Bone marrow (tissue), 2 donors: ENCODE measurements at places on chromosomes 3 and 15.

DNA sequence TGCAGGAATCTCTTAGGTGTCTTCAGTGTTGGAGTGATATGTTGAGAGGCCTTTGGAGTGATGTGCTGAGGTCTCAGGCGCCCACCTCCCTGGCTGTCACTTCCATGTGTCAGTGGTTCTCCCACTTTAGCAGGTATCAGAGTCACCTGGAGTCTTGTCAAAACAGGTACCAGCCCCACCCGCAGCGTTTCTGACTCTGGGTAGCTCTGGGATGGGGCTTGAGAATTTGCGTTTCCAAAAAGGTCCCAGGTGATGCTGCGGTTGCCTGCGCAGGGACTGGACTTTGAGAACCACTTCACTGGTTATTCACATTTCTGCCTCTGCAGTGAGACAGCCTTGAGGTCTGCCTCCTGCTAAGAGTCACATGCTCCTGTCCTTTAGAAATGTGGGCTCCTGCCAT, 15.5 kb downstream of the UMPS start:
- DNase-seq: no peak

DNA sequence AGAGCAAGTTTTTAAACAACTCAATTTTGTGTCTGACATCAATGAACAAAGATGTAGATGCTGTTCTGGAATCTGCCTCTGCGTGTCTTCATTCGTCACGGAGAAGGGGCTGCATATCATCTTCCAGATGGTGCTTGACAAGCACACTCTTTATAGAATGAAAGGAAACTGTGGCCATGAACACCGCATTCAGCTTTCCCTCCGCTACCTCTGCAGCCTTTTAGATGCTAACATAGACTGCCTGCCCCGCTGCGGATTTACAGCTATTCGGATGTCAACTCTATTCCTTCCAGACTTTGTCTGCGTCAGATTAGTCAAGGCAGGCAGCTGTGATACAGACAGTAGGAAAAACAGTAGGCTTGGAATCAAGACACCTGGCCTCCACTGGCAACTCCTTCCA, 232.9 kb downstream of the TJP1 start:
- no peak for DNase-seq

DNA sequence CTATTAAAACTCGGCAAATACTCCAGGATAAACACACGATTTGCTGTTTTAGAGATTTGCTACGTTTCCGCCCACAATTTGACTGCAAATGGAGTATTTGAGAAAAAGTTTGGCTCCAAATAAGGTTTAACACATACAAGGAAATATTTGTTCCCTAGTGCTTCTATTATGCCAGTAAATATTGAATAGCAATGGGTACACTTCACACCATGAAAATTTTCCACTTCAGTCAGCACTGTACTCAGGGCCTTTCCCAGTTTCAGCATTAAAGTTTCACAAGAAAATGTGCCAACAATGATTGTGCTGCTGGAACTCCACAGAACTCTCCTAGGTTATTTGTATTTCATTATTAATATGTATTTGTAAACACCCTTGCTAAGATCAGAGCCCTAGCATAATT, 498.0 kb downstream of the TBL1XR1 start:
- no peak for DNase-seq

- DNase-seq: no peak
These were observed 1.7 kb downstream of the ATG7 start for GRCh38 chr3:11273891-11274291.

DNA sequence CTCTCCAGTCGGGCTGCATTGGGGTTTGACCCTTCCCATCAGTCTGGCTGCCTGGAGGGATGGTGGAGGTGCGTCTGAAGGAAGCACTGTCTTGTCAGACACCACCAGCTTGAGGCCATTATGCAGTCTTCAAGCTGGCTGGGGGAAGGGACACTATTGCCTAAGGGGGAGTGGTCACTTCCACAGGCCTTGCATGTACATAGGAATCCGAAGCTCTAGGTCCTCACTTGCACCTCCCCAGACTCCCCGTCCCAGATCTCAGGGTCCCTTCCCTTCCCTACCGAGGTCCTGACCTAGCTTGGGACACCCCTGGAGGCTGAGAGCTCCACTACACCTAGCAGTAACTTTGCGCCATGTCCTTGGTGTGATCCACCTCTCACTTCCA, 48.6 kb upstream of the KLF13 start:
- no peak for DNase-seq

- DNase-seq: no peak
These were observed 149.2 kb upstream of the SLC24A5 start for GRCh38 chr15:47971637-47972036.

- DNase-seq: no peak
These were observed 20.5 kb downstream of the LPP start for GRCh38 chr3:188174317-188175044.

DNA sequence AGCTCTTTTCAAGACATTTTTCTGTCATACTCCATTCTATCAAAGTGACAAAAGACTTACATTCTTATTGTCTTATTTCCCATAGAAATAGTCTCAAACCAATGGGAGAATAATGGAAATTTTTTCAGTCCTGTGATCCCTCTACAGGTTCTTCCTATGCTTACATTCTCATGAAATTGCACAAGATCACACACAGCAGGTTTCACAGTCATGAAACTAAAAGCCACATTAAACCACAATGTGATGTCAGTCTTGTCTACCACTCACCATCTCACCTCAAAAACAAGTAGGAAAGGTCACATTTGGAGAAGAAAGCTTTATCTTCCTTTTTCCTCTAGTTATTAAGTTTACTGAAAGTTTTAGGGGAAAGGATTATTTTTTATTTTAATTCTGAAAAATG, 161.0 kb upstream of the RORA start:
- no peak for DNase-seq

- DNase-seq: no peak
These were observed 30.3 kb downstream of the TCF12 start for GRCh38 chr15:56948764-56949101.

GRCh38 chr3:57385498-57385897, 93.0 kb upstream of the ASB14 start:
- DNase-seq: no peak

GRCh38 chr3:194871864-194872668, 186.4 kb downstream of the FAM43A start:
- no peak for DNase-seq

- DNase-seq: no peak
These were observed 393.3 kb upstream of the WNT5A start for GRCh38 chr3:55880357-55880756.

- no peak for DNase-seq
These were observed 88.9 kb downstream of the SUCNR1 start for GRCh38 chr3:151962352-151962751.
